ENCODE measurements at places on chromosomes 13 and 19. TPM values are rescaled to one million over a fixed set of nuclear protein-coding genes. Genes with fewer than 3 reads are reported as not detected.

Gene CAPS
- 4.2 TPM for total RNA-seq

GRCh38 chr19:1312767-1313694 lies 27.4 kb downstream of the EFNA2 start:
- DNase-seq: no peak

DNA sequence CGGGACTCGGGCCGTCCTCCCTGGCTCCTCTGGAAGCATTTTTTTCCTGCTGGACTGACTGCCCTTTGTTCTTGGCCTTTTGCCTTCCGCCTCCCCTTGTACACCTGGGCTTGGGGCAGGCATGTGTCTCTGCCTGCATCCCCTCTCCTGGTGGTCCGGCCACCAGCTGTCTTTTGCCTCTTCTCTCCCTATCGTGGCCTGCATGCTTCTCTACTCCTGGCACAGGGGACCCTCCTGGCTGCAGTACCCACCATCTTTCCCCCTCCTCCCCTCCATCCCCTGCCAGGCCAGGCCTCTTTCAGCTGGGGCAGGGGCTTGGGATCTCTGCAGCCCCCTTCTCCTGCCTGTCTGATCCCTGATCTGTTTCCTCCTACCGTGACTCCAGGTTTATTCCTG lies 12.1 kb downstream of the WTIP start:
- DNase-seq: no peak

Gene LAIR1
- total RNA-seq: not detected

GRCh38 chr13:38624822-38625221 lies 62.1 kb upstream of the FREM2 start:
- no peak for DNase-seq

DNA sequence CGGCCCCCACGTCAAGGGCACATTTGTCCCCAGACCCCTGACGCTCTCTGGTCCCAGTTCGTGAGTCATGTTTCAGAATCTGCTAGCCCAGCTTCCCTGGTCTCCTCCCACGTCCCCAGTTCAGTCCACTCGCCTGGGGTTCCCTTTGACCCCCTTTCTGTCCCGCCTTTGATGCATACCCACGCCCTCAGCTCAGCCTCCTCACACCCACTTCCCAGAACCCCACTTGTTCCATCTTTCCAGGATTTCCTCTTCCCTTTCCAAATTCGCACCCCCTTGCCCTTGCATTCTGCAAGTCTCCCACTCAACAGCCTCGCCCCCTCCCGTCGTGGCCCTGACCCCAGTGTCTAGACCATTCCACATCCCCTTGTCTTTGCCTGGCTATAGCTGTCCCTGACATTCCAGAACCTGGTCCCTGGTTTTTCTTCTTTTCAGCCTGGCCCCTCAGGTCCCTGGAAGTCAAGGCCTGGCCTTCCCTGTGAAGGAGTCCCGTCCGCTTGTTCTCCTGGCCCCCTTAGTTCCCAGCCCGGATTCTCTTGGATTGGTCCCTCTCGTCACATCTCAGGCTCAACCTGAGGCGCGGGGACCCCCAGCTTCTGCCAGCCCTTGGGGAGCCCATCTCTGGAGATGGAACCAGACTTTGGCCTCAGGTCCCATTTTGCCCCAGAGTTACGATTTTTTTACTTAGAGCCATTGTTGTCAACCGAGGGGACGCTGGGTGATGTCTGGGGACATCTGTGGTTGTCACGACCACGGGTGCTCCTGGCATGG lies 1.3 kb downstream of the NCLN start:
- no peak for DNase-seq

Gene CAMSAP3
- 12.4 TPM for total RNA-seq

DNA sequence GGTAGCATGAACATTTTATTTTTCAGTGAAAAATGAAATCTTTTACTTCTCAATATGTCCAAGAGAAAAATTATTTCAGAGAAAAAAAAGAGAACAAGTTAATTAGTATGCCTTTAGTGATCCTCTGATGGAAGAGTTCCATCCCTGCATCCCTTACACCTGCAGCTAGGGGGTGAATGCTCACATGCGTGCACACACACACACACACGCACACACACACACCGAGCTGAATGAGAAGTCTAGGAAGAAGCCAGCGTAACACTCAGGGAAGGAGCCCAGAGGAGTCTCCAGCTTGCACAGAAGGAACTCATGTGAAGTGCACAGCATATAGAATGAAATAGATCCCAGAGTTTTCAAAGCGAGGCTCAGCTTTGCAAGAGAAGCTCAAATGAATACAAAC lies 510.5 kb downstream of the IRS2 start:
- DNase-seq: no peak

- no peak for DNase-seq
Observed at GRCh38 chr13:64007339-64007738, 2591.7 kb upstream of the PCDH20 start.

GRCh38 chr13:77372275-77372674 lies 45.4 kb upstream of the MYCBP2 start:
- DNase-seq: no peak

- no peak for DNase-seq
Observed at GRCh38 chr13:113967729-113968462, 6.0 kb downstream of the C13orf46 start.

GRCh38 chr13:20193162-20193906 lies 596 bp upstream of the GJB2 start:
- no peak for DNase-seq

Gene NLRP9
- not detected for total RNA-seq
